ENCODE measurements at places on chromosomes 6 and 20.
A peak's percentile ranks its signal among the peaks of the same experiment; 100 is the strongest.

DNA sequence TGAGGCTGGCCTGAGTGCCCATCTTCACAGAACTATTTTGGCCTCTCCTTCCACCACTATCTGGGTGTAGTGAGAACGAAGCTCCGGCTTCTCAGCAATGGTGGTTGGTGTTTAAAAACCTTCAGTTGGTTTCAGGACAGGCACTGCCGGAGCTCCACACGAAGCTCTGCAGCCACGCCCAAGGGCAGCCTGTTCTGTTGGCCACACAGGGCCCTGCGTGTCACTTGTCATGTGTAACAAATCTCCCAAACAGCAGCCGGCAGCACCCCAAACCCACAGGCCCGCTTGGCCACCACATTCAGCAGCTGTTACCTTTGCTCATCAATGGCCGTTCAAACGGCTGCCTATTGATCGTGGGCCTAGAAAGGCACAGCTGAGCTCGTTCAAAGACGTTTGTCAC lies 97.5 kb downstream of the ERMARD start:
- no peak for DNase-seq

DNA sequence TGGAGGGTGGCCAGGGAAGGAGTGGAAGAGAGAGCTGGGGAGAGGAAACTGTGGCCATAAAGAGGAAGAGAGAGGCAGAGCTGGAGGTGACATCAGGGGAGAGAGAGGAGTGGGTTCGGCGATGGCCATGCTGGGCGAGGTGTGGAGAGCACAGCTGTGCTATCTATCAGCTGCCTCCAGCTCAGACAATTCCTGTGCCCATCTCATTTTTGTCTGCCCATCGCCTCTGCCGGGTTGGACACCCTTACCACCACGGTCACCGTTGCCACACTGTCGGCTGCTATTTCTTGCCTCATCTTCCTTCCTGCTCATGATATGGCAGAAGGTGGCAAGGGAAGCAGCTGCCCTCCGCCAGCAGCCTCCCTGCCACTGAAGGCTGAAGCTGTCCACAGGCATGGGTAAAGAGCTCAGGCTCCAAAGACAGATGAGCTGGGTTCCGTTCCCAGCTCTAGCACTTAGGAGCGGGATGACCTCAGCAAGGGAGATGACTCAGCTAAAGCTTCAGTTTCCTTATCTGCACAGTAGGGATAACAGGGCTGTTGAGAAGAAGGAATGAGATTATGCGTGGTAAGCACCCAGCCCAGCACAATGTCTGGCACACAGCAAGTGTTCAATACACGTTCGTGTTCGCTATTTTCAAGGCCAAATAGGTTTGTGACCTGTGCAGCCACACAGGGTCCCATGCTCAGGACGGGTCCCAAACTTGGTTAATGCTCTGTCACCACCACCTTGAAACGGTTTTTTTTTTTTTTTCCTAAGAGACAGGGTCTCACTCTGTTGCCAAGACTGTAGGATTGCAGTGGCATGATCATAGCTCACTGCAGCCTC lies 21.9 kb upstream of the TAF8 start:
- no peak for DNase-seq

DNA sequence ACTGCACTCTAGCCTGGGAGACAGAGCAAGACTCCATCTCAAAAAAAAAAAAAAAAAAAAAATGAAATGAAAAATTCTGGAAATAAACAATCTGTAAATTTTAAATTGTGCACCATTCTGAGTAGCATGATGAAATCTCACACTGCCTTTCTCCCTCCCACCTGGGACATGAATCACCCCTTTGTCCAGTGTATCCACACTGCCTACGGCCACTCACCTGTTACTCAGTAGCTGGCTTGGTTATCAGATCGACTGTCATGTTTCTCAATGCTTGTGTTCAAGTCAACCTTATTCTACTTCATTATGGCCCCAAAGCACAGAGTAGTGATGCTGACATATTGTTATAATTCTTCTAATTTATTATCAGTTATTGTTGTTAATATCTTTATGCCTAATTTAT lies 58.7 kb upstream of the MTHFD1L start:
- no peak for DNase-seq

DNA sequence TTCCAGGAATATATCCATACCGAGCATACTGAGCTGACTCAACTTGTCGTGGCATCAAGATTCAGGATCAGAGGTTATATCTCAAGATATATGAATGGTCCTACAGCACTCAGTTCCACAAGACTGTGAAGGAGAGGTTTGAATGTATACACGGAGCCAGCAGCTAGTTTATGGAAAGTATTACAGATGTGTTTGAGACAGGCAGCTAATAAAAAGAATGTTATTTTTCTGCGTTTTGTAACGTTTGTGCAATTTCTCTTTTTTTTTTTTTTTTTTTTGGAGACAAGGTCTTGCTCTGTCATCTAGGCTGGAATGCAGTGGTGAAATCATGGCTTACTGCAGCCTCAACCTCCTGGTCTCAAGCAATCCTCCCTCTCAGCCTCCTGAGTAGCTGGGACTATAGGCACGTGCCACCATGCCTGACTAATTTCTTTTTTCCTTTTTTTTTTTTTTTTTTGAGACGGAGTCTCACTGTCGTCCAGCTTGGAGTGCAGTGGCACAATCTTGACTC lies 3.4 kb upstream of the FAM110A start:
- DNase-seq, result no peak

- DNase-seq, result no peak
Measured at GRCh38 chr6:49782293-49782692, 4.8 kb downstream of the PGK2 start.

DNA sequence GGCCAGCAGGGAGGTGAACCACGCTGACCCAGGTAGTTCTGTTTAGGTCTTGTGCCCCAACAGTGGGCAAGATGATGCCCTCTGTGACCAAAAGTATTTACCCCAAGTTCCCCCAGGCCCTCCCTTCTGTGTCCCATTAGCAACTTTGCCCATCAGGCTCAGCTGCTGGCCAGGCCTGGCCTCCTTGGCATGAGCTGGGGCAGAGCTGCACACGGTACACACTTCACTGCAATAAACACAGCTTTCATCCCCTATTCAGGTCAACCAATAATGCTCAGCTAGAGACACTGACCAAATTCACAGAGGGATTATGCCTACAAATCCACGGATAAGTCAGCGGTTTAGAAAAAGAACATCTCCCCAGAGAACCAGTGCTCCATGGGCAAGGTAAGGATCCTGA lies 103.7 kb downstream of the SLC23A2 start:
- DNase-seq, result no peak

- DNase-seq, result no peak
Measured at GRCh38 chr6:19438566-19439353, 398.4 kb upstream of the ID4 start.

- no peak for DNase-seq
Measured at GRCh38 chr6:22372922-22373321, 76.1 kb upstream of the PRL start.

GRCh38 chr6:69835414-69836179 lies 30.8 kb upstream of the COL19A1 start:
- no peak for DNase-seq

DNA sequence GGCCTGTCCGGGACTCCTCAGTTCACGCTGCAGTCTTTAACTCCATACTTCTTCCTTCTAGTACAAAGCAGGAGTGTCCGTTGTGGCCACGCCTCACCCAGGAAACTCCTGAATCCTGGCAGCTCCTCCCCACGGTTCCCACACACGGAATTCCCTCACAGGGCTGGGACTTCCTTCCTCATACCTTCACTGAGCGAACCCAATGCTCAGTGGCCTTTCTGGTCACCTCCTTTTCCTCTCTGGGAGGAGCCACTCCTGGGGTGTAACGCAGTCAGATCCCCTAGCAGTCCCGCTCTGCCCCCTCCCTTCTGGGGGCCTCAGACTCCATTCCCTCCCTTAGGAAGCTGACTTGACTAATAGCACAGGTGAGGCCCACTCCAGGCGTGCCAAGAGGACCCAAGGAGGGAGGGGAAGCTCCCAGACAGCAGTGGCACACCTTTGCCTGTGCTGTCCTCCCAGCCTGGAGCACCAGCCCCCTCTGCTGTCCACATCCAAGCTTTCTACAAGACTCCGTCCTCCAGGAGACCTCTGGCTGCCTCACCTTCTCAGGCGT lies at the start of gene SLC52A3:
TSS of gene SLC52A3 (minus strand) at position 75 of the 553 bp plus-strand sequence. CDS start 2,726 bp downstream, outside the sequence.
- no peak for DNase-seq

DNA sequence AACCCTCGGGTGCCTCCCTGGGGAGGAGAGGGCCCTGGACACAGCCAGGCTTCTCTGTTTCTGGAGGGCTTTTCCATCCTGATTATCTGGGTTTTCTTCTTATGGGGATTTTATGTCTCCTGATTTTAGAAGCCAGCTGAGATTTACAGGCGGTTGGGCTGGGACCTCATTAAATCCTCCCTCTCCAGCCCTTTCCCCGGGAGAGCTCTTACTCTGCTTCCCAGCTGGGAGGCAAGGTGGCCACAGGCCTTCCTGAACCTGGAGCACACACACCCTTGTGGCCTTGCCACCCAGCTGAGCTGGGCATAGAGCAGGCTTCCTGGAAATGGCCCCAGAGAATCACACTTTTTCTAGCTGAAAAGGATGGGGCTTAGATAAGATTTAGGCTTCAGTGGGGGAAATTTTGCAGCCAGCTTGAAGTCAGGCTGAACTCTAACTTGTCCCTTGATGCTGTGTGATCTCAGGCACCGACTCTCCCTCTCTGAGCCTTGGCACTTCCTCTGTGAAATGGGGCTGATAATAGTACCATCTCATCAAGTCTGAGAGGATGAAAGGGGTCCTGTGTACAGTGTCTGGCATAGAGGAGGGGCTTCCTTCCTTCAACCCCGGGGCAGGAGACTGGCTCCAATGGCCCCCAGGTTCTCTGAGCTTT lies 16.6 kb downstream of the VSTM2L start:
- DNase-seq, result no peak

DNA sequence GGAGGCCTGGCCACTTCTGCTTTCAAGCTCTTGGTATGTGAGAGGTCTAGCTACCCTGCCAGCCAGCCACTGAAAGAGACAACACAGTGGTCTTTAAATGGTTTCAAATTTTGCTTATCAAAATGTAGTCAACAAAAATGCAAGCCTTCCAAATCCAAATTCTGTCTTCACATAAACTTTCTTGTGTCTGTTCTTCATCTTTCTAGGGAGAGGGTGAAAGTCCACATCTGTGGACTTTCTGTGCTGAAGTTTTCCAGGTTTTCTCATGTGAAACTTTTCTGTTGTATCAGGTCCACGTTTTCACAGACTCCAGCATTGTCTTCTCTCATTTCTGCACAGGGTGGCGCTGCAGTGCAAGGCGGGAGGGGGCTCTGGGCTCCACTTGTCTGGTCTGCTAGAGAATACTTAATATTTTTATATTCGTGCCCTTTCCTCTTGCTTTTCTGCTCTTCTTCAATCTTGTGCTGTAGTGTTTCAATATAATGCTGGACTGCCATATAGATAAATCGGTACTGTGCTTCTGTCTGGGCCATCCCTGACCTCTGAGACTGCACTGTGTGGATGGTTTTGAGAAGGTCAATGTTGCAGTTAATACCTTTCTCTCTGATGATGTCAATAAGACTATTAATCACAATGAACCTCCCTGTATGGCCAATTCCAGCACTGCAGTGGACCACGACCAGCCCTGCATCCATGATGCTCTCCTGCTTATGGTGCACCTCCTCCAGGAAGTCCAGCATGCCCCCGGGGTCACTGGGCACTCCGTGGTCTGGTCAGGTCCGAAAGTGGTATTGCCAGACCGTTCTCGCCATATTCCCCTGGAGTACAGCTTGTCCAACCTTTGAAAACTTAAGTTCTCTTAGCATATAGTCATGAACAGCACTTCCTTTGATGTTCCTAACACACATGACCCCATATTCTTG lies 161.6 kb upstream of the TNFAIP3 start:
- peak; percentile 22 for DNase-seq

- DNase-seq, result no peak
Measured at GRCh38 chr20:33037456-33037855, 6.0 kb downstream of the BPIFB6 start.

GRCh38 chr6:139577124-139577762 lies 202.8 kb upstream of the CITED2 start:
- DNase-seq, result no peak

DNA sequence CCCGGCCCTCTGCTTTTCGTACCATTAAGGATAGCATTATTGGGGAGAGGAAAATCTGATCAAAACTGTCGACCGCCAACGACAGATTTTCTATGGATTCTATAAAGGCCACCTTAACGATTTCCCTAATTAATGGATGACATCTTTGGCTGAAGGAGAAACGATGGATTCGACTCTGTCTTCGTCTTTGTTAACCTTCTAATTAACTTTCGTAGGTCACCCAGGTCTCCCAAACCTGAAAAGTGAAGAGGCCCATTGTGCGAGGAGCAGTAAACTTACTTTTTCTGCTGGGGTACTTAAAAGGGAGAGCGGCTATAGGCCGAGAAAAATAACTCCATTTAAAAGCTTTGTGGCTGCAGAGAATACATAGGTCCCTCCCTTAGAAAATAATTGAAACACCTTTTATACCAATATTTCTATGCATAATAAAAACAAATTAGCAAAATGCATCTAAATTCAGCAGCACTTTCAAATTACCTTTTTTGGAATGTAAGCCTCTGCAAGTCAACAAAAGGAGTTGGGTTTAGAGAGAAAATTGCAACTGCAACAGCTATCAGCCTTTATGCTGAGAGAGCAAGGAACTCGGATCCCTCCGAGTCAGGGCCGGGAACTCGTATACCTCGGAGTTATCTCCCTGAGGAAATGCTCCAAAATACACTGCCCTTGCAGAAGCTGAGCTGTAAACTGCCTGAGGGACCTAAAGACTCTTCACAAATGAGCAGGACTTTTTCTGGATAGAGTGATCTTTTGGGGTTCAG lies 31.4 kb upstream of the NR2E1 start:
- no peak for DNase-seq

DNA sequence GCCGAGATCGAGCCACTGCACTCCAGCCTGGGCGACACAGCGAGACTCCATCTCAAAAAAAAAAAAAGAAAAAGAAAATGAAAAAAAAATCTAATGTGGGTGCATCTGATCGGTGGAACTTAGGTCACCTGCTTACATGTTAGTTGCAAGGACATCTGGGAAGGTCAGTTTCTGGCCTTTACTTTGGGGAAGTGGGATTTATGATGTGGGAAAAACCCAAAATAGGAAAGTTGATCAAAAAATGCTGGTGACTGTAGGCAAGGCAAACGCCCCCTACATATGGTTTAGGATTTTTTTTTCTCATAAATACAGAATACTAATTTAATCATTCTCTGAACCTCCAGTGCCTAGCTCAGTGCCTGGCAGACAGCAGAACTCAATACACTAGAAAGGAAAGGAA lies 69.2 kb upstream of the PIM1 start:
- DNase-seq, result no peak

DNA sequence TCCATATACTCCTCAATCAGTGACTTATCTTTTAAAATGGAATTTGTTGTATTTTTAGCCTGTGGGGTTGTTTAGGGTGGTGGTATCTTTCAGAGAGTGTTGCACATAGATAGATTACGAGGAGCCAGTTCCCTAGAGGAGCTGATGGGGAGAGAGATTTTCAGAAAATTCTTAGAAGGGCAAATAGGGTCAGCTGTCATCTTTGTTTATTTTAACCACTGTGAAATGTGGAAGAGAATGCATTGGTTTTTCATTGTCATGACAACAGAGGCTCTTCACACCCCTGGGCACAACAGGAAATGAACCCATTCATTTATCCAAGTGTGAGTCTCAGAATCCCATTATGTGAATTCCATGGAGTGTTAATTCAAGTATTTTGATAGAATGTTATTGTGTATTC lies 188.4 kb downstream of the JARID2 start:
- DNase-seq, result no peak

GRCh38 chr6:107062691-107063090 lies 34.7 kb downstream of the MTRES1 start:
- DNase-seq, result no peak

GRCh38 chr6:3843379-3844096 lies 5.6 kb upstream of the FAM50B start:
- no peak for DNase-seq
